Psoas muscle (tissue), 8 donors: ENCODE measurements at places on chromosomes 13 and 19. TPM values are rescaled to one million over a fixed set of nuclear protein-coding genes. Genes with fewer than 3 reads are reported as not detected.

The FGF9 gene
- 1.00 TPM for polyA plus RNA-seq

The PRSS57 gene
- polyA plus RNA-seq = not detected

The KLK1 gene
- polyA plus RNA-seq = 0.08 TPM

The GARIN5A gene
- 1.3 TPM for polyA plus RNA-seq

The HOMER3 gene
- 86.2 TPM for polyA plus RNA-seq

The TJP3 gene
- polyA plus RNA-seq = 0.32 TPM

The ZNF547 gene
- 0.80 TPM for polyA plus RNA-seq

The CCNA1 gene
- polyA plus RNA-seq = 1.6 TPM

The PPM1N gene
- polyA plus RNA-seq = 0.31 TPM

DNA sequence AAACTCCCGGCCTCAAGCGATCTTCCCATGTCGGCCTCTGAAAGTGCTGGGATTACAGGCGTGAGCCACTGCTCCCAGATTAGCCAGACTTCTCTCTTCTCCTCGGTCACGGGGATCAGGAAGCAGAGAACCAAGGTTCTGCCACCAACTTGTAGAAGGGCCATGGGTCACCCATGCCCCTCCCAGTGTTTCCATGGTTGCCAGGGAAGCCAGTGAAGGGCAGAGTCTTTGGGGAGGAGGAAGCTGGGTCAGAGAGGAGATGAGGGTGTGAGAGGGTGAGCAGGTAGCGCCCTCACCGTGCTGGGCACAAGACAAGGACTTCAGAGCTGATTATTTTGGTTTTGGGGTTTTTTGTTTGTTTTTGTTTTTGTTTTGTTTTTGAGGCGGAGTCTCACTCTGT is 77.1 kb downstream of the GNG7 start:
- peak; percentile 42 for DNase-seq

- no peak for DNase-seq
Measured at GRCh38 chr13:43242040-43242439, 218.7 kb downstream of the DNAJC15 start.

DNA sequence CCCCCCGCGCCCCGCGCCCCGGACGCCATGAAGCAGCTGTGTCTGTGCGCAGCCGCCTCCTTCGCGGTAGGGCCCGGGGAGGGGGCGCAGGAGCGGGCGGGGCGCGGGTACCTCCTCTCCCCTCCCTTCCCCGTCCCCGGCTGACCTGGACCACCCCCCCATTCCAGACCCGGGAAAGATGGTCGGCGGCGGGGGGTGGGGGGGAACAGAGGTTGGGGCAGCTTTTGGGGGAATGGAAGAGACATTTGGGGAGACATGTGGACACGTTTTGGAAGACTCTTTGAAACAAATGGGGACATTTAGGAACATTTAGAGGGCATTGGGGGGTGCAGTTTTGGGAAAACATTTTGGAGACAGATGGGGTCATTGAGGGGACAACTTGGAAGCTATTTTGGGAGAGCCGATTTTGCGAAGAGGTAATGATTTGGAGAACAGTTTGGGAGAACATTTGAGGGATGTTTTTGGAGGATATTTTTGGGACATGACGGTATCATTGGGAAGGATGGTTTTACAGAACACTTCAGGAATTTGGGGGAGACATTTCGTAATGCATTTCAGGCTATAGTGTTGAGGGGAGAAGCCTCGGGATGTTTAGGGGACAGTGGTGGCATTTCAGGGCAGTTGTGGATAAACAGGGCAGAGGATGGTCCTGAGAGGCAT is 16.1 kb downstream of the ANKRD24 start:
- DNase-seq = no peak

- DNase-seq = peak; percentile 95
Measured at GRCh38 chr13:80341101-80341755, at the start of gene SPRY2. TSS of gene SPRY2 (minus strand) at chr13:80341126. CDS start at chr13:80337705, 3,421 bp downstream.

DNA sequence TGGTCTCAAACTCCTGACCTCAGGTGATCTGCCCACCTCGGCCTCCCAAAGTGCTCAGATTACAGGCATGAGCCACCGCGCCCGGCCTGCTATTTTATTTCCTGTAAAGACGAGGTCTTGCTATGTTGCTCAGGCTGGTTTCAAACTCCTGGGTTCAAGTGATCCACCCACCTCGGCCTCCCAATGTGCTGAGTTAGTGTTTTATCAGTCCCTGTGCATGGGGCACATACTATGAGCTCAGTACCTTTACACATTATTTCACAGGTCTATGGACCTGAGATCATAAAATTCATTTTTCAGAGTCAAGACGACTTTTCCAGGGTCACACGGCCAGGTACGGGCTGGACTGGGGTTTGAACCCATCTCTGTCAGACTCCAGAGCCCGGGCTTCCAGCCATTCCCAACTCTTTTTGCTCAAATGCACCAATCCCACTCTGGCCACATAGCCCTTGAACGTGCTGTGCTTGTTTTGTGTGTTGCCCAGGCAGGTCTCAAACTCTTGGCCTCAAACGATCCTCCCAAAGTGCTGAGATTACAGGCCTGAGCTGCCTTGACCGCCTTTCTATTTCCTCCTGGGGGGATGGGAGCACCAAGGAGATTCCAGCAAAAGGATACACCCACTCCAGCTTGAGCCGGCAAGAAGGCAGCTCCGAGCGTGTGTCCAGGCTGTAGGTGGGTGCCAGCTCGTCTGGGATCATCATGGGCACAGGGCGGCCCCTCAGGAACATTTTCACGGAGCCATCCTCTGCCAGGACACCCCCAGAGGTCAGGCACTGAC is 1.1 kb downstream of the EML2 start:
- DNase-seq = no peak

- peak; percentile 23 for DNase-seq
Measured at GRCh38 chr13:51721496-51721895, 82.5 kb downstream of the DHRS12 start.

DNA sequence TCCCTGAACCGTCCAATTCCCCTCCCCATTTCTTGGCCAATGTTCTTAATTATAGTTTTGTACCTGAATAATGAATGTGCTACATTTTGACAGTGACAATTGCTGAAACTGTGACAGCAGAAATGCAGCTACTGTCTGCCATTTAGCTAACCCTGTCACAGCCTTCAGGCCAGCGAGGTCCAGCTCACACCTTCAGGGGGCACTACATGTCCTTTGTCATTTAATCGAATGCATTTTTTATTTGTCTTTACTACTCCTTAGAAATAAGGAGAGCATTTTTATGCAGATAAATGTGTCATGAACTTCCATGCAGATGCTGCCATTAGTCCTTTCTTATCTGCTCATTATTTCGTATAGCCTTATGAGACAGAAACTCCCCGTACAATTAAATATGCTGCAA is 159.9 kb downstream of the MZT1 start:
- no peak for DNase-seq

DNA sequence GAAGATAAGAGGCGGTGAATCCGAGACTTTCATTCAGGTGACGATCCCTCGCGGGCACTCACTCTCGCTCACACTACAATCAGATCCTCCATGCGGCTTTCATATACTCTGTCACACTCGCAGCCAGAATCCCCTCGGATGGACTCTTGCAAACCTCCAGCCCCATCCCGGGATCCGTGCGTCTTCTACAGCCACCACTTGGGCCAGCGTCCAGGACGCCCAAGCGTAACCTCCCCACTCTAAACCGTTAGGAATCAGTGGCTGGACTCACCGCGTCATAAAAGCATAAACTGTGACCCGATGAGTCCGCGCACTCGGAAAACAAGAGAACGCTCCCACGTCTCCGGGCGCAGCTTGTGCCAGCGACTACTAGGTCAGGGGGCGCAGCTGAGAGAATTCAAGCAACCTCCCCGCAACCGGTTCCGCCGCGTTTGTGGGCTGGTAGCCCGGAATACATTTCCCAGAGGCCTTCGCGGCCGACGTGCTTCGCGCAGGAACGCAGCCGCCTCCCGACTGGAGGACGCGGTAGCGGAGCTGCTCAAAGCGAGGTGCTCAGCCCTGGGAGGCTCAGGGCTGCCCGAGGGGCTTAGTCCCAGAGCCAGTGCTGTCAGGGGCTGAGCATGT is 27.6 kb downstream of the ZNF607 start:
- DNase-seq = peak; percentile 85

- DNase-seq = no peak
Measured at GRCh38 chr13:75147946-75148345, 334.0 kb downstream of the TBC1D4 start.

DNA sequence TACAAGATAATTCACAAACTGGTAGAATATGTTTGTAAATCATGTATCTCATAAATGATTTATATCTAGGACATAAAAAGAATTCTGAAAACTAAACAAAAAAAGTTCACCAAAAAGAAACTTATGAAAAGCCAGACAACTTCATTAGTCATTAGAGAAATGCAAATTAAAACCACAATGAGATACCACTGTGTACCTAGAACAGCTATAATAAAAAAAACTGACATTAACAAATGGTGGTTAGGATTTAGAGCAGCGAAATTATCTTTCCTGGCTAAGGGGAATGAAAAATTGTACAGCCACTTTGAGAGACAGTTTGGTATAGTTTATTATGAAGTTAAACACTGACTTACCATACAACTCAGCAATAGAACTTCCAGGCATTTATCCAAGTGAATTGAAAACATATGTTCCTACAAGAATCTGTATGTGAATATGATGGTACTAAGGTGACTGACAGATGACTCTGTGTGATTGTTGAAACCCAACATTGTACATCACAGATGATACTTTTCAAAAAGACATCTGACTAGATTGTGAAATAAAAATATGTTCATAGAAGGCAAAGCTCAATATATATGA is 41.8 kb downstream of the UGGT2 start:
- DNase-seq = no peak

DNA sequence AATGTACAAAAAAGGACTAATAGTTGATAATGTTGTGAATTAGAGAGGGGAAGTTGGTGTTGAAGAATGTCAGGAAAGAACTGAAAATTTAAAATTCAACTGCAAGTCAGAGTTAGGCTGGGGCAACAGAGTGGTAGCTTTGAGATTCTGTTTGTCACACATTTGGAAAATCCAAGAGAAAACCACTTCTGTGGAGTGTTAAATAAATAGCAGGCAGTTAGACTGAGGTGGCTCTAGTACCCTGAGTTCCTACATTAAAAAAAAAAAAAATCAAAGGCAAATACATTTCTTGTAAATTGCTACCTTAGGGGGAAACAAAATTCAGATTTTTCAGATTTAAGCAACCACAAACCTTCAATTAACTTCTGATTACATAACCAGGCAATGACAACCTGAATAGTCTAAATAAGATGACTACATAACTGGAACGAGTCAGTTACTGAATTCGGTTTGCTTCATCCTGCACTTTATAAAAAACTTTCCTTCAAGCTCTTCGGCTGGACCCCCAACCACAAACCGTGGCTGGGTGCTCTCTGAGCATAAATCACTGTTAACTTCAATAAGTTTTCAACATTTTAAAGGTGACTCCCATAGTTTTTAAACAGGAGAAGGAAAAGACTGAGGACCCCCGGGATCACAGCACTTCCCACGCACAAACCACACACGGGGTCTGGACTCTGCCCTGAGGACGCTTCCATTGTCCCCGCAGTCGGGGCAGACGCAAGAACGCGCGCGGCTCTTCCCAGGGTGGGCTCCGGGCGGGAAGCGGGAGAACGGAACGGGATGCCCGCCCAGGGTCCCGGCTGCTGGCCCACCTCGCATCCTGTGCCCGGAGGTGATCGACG is 725 bp downstream of the ZNF682 start:
- no peak for DNase-seq

DNA sequence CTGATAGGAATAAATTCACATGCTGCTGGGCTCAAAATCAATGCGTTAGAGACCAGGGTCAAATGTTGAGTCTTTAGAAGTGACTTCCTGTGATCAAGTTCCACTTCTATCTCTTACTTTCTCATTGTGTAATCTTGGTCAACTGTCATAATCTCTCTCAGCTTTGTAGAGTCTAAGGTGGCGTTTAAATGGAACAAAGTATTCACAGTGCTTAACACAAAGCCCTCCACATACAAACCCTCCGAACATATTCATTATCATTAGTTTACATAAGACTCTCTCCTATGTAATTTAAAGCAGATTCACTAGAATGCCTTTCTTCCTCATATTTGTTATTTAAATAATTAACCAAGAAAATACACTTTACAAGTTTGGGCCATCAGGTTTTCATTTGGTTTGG is 1044.1 kb downstream of the EFNB2 start:
- DNase-seq = no peak

- DNase-seq = no peak
Measured at GRCh38 chr19:51002542-51003311, 1.3 kb upstream of the KLK8 start.

- no peak for DNase-seq
Measured at GRCh38 chr19:33721735-33722297, 74.9 kb upstream of the KCTD15 start.

GRCh38 chr19:20167651-20168122 is 673 bp downstream of the ZNF486 start:
- no peak for DNase-seq

DNA sequence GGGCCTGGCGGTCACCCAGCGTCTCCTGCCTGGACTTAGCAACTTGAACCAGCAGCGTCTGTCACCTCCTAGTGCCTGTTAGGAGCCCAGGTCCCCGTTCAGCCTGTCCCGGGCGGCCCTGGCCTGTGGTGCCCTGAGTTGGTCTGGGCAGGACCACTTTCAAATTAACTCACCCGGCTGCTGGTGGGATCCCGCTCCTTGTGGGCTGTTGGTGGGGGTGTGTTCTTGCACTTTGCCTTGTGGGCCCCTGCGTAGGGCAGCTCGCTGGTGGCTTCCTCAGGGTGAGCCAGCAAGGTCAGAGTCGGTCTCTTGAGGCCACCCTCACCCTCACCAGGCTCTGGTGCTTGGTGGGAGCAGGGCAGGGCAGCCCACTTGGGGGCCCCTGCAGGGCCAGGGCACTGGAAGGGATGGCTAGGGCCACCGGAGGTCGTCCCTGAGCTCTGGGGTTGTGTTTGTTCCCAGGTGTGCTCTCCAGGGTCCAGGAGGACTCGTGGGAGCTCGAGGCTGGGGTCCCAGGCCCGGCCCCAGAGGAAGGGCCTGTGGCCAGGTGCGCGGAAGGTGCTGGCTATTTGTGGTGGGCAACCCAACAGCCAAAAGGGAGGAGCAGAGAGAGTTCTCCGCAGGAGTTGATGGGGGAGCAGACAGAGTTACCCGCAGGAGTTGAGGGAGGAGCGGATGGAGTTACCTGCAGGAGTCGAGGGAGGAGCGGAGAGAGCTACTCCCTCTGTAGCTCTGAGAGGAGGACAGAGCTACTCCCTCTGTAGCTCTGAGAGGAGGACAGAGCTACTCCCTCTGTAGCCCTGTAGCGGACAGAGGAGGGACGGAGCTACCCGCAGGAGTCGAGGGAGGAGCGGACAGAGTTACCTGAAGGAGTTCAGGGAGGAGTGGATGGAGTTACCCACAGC is 16.9 kb downstream of the TFDP1 start:
- peak; percentile 52 for DNase-seq

DNA sequence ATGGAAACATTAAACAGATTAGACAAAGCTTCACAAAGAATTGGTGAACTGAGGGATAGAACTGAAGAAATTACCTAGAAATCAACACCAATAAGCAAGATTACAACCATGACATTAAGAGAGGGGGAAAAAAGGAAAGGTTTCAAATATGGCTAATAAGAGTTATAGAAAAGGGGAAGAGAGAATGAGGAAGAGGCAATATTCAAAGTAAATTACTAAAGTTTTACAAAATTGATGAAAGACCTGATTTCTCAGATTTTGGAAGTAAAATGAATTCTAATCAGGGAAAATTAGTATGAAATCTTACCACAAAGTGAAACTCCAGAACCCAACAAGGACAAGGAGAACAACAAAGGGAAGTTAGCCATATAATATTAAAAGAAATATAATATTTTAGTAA is 187.4 kb downstream of the NBEA start:
- no peak for DNase-seq

GRCh38 chr19:32038021-32038920 is 307.1 kb upstream of the ZNF507 start:
- no peak for DNase-seq

GRCh38 chr19:20558011-20558410 is 7.6 kb downstream of the ZNF737 start:
- no peak for DNase-seq
